ENCODE measurements at places on chromosomes 4 and X. TPM values are rescaled to one million over a fixed set of nuclear protein-coding genes. Genes with fewer than 3 reads are reported as not detected.
A peak's percentile ranks its signal among the peaks of the same experiment; 100 is the strongest.

DNA sequence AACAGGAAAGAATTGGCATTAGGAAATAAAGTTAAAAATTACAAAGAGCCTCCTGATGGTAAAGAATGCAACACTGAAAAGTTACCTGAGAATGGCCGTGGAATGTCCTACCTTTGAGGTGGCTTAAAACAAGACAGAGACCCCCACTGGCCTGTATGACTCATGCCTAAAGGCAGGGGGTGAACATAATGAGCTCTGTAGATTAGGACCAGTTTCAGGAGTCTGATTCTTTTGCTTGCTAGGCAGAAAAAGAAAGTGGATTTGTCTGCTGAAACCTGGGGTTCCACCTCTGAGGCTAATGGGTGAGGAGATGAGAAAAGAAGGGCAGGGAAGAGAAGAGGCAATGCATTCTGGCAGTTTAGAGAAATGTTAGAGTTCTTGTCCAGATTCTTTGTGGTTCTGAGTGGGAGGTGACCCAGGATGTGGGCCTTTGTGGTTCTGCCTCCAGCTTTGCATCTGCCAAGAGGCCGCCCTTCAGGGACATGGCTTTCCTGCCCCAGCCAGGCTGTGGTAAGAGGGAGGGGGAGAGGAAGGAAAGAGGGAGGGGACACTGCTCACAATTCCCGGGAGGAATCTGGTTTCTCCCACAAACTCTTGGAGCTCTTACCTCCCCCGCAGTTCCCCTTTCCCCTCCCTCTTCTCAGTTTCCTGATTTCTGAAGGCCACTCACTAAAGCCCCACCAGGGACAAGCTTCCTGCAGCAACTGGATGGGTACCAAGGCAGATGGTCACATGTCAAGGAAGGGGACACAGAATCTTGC is 109.6 kb downstream of the EFNB1 start:
- no peak for DNase-seq

DNA sequence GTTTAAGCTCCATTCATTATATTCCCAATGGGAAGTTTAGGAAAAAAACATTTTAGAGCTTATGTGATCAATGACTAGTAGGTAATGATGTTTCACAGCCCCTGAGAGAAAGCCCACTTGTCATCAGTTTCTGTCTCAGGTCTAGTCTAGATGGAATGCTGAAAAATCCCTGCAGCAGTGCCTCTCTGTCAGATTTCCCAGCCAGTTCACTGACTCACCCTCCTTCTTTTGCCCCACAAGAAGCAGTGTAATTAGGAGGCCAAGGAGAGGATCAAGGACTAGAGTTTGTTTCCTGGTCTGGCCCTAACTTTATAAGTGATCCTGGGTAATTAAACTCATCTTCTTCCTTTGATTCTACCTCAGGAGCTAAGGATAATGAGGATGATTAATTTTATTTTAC is 118.7 kb upstream of the ANXA3 start:
- no peak for DNase-seq

Gene ADH1A
- total RNA-seq: not detected

Gene GRPR
- total RNA-seq: not detected

DNA sequence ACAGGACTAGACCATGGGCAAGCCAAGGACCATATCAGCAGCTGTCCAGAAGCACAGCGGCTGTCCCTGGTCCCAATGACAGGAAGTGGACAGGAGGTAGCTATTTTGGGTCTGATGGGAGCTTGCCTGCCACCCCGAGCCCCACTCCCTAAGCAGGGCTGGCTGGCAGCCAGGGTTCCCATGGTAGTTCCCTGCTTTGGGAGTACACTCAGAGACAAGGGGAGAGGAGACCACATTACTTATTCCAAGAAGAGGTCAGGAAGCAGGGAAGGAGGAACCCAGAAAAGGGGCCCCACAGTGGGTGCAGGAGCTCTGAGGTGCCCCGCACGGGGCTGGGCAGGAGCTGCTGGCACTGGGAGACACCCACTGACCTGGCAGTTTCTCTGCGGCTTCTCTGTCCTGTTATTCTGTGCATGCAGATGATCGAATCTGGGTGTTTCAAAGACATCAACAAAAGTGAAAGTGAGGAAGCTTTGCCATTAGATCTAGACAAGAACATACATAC is 36.3 kb downstream of the HTT-AS start:
- peak; percentile 51 for DNase-seq

DNA sequence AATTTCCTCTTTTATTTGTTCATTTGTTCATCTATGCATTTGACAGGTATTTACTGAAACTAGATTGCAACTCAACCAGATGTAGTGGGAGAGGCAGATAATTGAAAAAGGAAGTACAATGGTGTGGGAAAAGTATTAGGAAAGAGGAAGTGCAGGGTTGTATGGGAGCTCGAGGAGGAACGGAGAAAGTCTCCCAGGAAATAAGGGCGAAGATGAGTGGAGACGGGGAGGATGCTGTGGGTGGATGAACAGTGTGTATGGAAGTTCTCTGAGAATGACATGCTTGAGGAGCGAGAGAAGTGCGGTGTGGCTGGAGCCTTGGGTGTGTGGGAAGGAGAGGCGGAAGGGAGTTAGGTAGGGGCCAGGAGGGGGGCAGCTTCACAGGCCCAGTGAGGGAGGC is 87.5 kb upstream of the DHX15 start:
- no peak for DNase-seq

DNA sequence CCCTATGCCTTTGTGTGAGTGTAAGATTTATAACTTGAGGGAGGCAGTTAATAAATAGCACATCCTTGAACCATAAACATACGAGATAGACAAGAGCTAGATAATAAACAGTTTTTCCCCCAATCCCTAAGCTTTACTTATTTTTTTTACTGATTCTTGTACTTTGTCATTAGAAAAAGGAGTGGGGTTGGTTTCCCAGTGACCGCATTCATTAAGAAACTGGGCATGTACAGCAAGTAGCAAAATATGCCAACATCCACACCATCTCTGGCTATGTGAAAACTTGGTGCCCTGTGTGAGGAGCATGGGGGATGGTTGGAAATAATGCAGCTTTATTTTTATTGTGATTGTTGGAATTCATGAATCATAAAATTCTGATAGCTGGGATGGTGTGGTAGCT is 176.2 kb downstream of the CBR4 start:
- no peak for DNase-seq

Gene WWC2
- 1.2 TPM for total RNA-seq

- DNase-seq: no peak
These were observed 578.0 kb downstream of the SPRY1 start for GRCh38 chr4:123974386-123975149.

Gene POU3F4
- not detected for total RNA-seq

DNA sequence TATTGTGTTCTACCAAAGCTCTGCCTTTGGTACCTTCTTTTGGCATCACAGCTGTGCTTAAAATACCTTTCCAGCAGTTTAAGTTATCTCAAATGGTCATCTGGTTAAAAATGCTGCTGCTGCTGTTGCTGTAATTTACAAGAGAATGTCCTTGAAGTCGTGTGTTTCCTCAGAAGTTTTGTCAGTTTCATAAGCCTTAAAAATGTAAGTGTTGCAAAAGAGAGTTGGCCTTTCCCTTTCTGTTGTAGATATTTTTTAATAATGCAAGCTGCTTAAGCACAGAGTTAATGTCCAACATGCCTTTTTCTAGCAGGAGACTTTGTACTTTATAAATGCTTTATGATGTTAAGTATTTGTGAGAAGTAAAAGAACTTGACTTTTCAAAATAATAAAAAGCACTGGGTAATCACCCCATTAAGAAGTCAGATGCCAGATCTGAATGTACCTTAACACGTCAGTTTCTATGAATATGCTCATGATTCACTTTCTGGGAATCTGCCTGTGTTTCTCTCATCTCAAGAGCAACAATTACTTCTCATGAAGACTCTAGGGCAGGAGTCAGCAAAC is 35.3 kb upstream of the TENM3 start:
- DNase-seq: no peak

- DNase-seq: no peak
These were observed 1006.3 kb upstream of the AGA start for GRCh38 chr4:178448372-178449035.

Gene GPR82
- total RNA-seq: 1.1 TPM

Gene CFAP47
- not detected for total RNA-seq

DNA sequence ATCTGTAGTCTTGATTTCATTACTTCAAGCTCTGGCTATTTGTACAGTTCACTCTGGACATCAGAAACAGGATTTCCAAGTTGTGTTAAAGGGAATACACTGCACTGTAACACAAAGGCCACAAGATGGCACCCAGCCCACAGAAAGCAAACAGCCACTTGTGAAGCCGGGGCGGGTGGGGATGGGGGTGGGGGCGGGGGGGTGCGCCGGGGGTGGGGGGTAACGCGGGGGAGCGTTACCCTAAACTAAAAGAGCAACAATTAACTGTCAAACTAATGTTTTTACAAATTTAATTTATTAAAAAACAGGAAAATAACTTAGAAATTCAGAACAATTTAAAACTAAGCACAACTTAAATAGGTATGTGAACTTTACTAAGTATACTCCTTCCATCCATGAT is 27.3 kb downstream of the PRDX4 start:
- DNase-seq: no peak

DNA sequence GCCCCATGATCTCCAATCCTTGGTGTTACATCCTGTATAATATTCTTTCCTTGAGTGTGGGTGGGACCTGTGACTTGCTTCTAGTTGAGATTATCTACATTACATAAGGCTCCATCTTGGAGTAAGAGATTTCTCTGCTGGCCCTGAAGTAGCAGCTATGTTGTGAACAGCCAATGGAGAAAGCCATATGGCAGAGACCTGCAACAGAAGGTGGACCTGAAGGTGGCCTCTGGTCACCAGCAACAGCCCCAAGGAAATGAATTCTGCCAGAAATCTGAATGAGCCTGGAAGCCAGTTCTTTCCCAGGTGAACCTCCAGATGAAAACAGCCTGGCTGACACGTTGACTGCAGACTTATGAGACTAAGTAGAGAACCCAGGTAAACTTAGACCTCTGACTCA is 2.3 kb upstream of the INTS6L start:
- DNase-seq: no peak

- no peak for DNase-seq
These were observed 59.5 kb downstream of the SLC10A7 start for GRCh38 chr4:146462251-146462650.

Gene GATA1
- total RNA-seq: not detected

Gene XAGE1A
- not detected for total RNA-seq

Gene KIAA1210
- not detected for total RNA-seq

Gene TRIM75
- total RNA-seq: not detected

Gene ARR3
- total RNA-seq: not detected

Gene DCX
- total RNA-seq: not detected

Gene PCSK1N
- 0.68 TPM for total RNA-seq

- DNase-seq: no peak
These were observed 273.9 kb downstream of the BCOR start for GRCh38 chrX:39823854-39824253.

GRCh38 chr4:5921981-5922380 is 29.1 kb upstream of the CRMP1 start:
- no peak for DNase-seq

- DNase-seq: no peak
These were observed 146.7 kb downstream of the SH3KBP1 start for GRCh38 chrX:19740744-19741143.

DNA sequence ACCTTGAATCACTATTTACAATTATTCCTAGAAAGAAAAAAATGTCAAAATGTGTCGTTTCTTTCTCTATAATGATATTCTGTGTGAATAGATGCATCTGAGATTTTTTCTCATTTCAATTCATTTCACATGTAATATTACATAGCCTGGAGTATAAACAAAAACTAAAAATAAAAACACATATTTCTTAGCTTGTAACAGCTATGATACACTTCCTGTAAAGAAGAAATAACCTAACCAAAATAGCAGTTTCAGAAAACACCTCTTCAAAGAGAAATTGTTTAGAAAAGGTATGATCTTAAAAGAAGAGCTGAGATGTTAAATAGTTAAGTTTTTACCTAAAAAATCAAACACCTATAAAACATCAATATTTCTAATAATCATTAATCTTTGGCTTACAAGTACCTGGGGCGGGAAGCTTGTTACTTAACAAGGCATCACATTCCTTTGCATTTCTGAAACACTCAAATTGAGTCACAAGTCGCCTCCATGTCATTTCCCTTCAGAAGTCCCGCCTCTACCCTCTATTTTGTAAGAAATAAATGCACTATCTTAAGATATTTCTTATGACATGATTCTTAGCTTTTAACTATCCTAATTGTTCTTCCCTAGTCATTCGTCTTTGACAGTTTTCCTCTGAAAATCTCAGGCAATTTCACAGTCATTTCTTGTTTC is 76.5 kb downstream of the PCDH18 start:
- no peak for DNase-seq

Gene GRIA2
- not detected for total RNA-seq

- DNase-seq: no peak
These were observed 22.8 kb downstream of the STAP1 start for GRCh38 chr4:67581208-67581857.

DNA sequence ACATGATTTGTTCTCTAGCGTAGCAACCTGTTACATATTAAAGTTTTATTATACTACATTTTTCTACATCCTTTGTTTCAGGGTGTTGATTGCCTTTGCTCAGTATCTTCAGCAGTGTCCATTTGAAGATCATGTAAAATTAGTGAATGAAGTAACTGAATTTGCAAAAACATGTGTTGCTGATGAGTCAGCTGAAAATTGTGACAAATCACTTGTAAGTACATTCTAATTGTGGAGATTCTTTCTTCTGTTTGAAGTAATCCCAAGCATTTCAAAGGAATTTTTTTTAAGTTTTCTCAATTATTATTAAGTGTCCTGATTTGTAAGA is 2.4 kb downstream of the ALB start:
- DNase-seq: no peak

DNA sequence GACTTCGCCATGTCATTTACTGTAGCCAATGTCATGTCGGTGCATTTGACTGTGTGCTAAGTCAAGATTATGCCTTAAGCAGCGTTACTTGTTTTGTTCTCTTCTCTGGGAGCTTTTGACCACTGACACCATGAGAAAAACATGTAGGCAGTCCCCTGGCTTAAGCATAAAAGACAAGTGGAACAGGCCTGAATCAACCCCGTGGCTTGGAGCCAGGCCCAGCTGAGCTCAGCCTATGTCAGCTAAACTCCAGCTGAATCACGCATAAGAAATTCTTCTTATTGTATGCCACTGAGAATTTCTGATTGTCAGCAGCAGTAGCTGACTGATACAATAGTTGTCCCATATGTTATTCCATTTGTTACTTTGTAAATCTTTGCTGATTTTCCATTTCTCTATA is 261.9 kb downstream of the CBLL2 start:
- DNase-seq: no peak

DNA sequence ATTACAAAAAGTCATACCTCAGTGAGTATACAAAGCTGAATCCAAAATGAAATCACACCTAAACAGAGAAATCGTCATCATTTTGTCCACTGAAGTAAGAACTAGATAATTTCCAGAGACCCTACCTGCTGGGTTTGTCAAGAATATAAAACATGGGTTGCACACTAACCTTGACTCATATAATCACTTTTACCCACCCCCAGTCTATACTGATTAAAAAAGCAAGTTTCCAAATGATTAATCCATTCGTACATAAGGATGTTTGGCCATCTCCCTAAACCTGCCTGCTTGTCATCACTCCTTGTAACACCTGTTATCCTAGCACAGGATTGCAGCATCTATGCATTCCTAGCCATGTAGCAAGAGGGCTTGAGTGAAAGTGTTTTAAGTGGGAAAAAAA is 4.7 kb downstream of the RAP2C start:
- DNase-seq: no peak

Measured in activated naive CD8-positive, alpha-beta T cell treated with anti-CD3 and anti-CD28 coated beads, Interleukin-2, amount 10 ng/mL, durations not matched to agents 7 days and 5 days (primary cell).